Vagina (tissue), 2 donors: ENCODE measurements at places on chromosomes 13 and 19. TPM values are rescaled to one million over a fixed set of nuclear protein-coding genes. Genes with fewer than 3 reads are reported as not detected.
A peak's percentile ranks its signal among the peaks of the same experiment; 100 is the strongest.

DNA sequence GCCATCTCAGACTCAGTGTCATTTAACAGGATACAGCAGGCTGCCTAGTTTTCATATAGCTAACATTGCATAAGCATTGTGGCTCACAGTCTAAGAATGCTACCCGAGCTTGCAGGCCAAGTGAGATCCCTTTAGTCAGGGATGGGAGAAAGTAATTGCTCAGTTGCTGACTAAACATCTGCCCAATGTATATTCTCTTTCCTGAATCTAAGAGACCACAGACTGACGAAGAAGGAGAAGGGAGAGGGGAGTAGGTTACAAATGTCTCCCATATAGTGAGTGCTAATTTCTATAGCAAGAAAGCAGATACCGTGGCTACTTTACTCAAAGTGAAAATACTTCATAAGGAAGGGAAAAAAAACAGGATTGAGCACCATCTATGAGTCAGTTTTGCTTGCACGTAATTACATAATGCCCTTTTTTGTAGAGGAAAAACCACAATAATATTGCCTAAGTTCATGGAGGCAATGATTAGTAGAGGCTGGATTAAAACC is 453.9 kb downstream of the COG6 start:
- no peaks in the 10 kb centered on the region for H3K36me3 ChIP-seq
- H3K4me1 ChIP-seq, result peaks cover 5% of the 10 kb centered on the region
- DNase-seq, result no peak
- H3K27ac ChIP-seq, result peak overlapping the region; percentile 46
- no peaks in the 10 kb centered on the region for H3K27me3 ChIP-seq

DNA sequence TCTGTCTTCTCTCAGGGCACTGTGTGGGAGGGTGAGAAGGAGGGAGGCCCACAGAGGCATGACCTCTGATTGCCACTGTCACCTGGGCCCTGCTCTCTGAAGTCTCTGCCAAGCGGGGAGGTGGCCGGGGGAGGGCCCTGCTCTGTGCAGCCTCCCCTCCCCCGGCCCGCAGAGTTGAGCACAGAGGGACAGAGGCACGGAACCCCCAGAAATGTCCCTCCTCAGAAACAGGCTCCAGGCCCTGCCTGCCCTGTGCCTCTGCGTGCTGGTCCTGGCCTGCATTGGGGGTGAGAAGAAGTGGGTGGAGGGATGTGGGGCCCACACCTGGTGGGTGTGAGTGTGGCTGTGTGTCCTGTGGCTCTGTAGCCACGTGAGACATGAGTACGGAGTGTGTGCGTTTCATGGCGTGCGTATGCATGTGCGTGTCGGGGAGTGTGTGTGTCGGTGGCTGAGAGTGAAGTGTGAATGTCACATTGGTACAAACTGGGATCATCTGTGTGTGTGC is at the start of gene APOC4:
Gene APOC4 (plus strand): TSS at position 171 of the 505 bp plus-strand sequence. CDS start 41 bp downstream, at position 212.
- no peaks in the 10 kb centered on the region for H3K36me3 ChIP-seq
- no peak within 1 kb of the TSS for H3K27ac ChIP-seq
- no peak within 1 kb of the TSS for H3K4me3 ChIP-seq
- DNase-seq, result no peak
- H3K27me3 ChIP-seq, result no peaks in the 10 kb centered on the region
- no peaks in the 10 kb centered on the region for H3K4me1 ChIP-seq

GRCh38 chr19:16272945-16273344 is 51.7 kb upstream of the KLF2 start:
- peaks cover 6% of the 10 kb centered on the region for H3K4me1 ChIP-seq
- H3K36me3 ChIP-seq, result no peaks in the 10 kb centered on the region
- no peaks in the 10 kb centered on the region for H3K27me3 ChIP-seq
- peak overlapping the region; percentile 59 for H3K27ac ChIP-seq
- H3K4me3 ChIP-seq, result no peak overlapping the region

The ADGRE3 gene
- total RNA-seq, result not detected

DNA sequence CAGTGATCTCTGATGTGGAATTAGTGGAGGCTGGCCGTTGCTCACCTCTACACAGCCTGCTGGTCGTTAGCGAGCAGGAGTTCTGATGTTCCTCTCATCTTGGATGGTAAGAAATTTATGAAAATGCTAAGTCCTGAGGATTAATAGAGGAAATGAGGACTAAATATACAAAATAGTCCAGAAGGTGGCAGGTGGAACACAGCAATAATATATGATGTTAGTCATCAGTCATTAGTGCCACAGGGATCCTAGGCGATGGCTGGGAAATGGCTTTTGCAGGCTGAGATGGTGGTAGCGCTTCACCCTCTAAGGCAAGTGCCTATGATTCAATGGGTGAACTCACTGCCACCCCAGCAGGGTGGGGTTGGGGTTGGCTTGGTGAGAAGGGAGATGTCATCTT is 338.6 kb upstream of the TMTC4 start:
- no peak for DNase-seq
- no peak overlapping the region for H3K27ac ChIP-seq
- no peaks in the 10 kb centered on the region for H3K27me3 ChIP-seq

DNA sequence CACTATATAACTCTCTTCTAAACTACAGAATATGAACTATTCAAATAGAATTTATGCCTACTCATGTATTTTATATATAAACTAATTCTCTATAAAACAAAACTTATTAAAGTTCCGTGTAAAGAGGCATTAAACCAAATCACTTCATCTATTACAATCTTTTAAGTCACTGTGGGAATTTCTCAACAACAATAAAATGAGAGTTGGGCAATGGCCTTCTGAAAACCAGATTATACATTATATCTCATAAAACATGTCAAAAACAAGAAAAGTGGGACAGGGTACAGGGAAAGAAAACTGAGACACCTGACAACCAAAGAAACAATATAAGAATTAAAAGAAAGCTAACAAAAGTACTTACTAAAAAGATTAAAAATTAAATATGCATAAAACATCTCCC is 145.2 kb downstream of the DIAPH3 start:
- no peak overlapping the region for H3K4me3 ChIP-seq
- no peaks in the 10 kb centered on the region for H3K4me1 ChIP-seq
- H3K27me3 ChIP-seq, result no peaks in the 10 kb centered on the region
- no peaks in the 10 kb centered on the region for H3K36me3 ChIP-seq

GRCh38 chr13:107835339-107836018 is 379.9 kb downstream of the LIG4 start:
- no peak overlapping the region for H3K4me3 ChIP-seq
- H3K36me3 ChIP-seq, result no peaks in the 10 kb centered on the region
- no peak overlapping the region for H3K27ac ChIP-seq
- H3K4me1 ChIP-seq, result no peaks in the 10 kb centered on the region
- DNase-seq, result no peak

- no peaks in the 10 kb centered on the region for H3K36me3 ChIP-seq
- no peak overlapping the region for H3K27ac ChIP-seq
- no peak for DNase-seq
These were observed 8.5 kb upstream of the ZNF30 start for GRCh38 chr19:34918190-34918589.

- no peak overlapping the region for H3K27ac ChIP-seq
- H3K36me3 ChIP-seq, result no peaks in the 10 kb centered on the region
- no peak overlapping the region for H3K4me3 ChIP-seq
- no peaks in the 10 kb centered on the region for H3K4me1 ChIP-seq
These were observed 15.9 kb downstream of the CBY2 start for GRCh38 chr13:45718063-45718462.
